Mesothelial cell of epicardium (in vitro differentiated cells): ENCODE measurements at places on chromosomes 11 and 22. TPM values are rescaled to one million over a fixed set of nuclear protein-coding genes. Genes with fewer than 3 reads are reported as not detected.

The GSTT2 gene
- total RNA-seq: 0.29 TPM in 1 of 3 replicates, not detected in the others

The SLN gene
- not detected in 3 replicates for total RNA-seq

The OR52H1 gene
- 0.73 to 1.6 TPM (median 1.3 TPM) in 3 replicates for total RNA-seq

The DDX25 gene
- 0.98 to 1.7 TPM (median 1.1 TPM) in 3 replicates for total RNA-seq

The KCNE3 gene
- 4.3 to 5.1 TPM (median 5.0 TPM) in 3 replicates for total RNA-seq

The OR8G1 gene
- total RNA-seq: not detected in 3 replicates

The TRIM22 gene
- total RNA-seq: 45.8 to 52.1 TPM (median 50.9 TPM) in 3 replicates

The APOA5 gene
- total RNA-seq: not detected in 3 replicates

The TSPAN32 gene
- 0.94 to 1.8 TPM (median 1.2 TPM) in 3 replicates for total RNA-seq

The OR5A1 gene
- total RNA-seq: not detected in 3 replicates

The ARHGEF17 gene
- total RNA-seq: 136 to 150 TPM (median 140 TPM) in 3 replicates

The INSC gene
- not detected in 3 replicates for total RNA-seq

The NFAM1 gene
- 0.27 to 0.34 TPM (median 0.32 TPM) in 3 replicates for total RNA-seq

The APOBEC3H gene
- total RNA-seq: 0.49 TPM in 1 of 3 replicates, not detected in the others

The NAV2 gene
- total RNA-seq: 63.1 to 69.8 TPM (median 67.7 TPM) in 3 replicates

The OR6T1 gene
- not detected in 3 replicates for total RNA-seq

The LIF gene
- 15.4 to 16.9 TPM (median 15.8 TPM) in 3 replicates for total RNA-seq

The SEC14L6 gene
- 2.0 to 2.3 TPM (median 2.1 TPM) in 3 replicates for total RNA-seq

The CD6 gene
- 0.27 to 0.31 TPM in 2 of 3 replicates, not detected in the other for total RNA-seq

The STX3 gene
- total RNA-seq: 19.0 to 24.2 TPM (median 21.1 TPM) in 3 replicates

The RIC3 gene
- total RNA-seq: 1.9 to 2.4 TPM (median 2.1 TPM) in 3 replicates

The NPAS4 gene
- 1.00 to 1.2 TPM (median 1.1 TPM) in 3 replicates for total RNA-seq

The SLCO2B1 gene
- 0.44 to 0.45 TPM in 2 of 3 replicates, not detected in the other for total RNA-seq

The TRIM34 gene
- 5.0 to 7.1 TPM (median 5.1 TPM) in 3 replicates for total RNA-seq

The BACE1 gene
- 38.1 to 40.9 TPM (median 40.3 TPM) in 3 replicates for total RNA-seq

The SLC22A8 gene
- not detected in 3 replicates for total RNA-seq

The MS4A3 gene
- not detected in 3 replicates for total RNA-seq
